CD8-positive, alpha-beta memory T cell (primary cell): ENCODE measurements at places on chromosomes 6 and 20. TPM values are rescaled to one million over a fixed set of nuclear protein-coding genes. Genes with fewer than 3 reads are reported as not detected.

GRCh38 chr6:80457439-80457933, 351.0 kb downstream of the BCKDHB start:
- DNase-seq: no peak

- no peak for DNase-seq
Measured at GRCh38 chr20:61169874-61170273, 82.2 kb upstream of the CDH4 start.

- no peak for DNase-seq
Measured at GRCh38 chr6:165231581-165232561, 77.5 kb downstream of the C6orf118 start.

- DNase-seq: no peak
Measured at GRCh38 chr6:108174371-108175175, 8.8 kb downstream of the NR2E1 start.

- no peak for DNase-seq
Measured at GRCh38 chr20:1711826-1712601, 54.4 kb upstream of the SIRPG start.

- no peak for DNase-seq
Measured at GRCh38 chr6:149268768-149269167, 48.7 kb upstream of the TAB2 start.

- DNase-seq: no peak
Measured at GRCh38 chr20:12531626-12532025, 477.1 kb upstream of the SPTLC3 start.

The RBM12 gene
- 110 TPM for total RNA-seq

- DNase-seq: no peak
Measured at GRCh38 chr6:46079061-46079460, 50.7 kb upstream of the ENPP4 start.

DNA sequence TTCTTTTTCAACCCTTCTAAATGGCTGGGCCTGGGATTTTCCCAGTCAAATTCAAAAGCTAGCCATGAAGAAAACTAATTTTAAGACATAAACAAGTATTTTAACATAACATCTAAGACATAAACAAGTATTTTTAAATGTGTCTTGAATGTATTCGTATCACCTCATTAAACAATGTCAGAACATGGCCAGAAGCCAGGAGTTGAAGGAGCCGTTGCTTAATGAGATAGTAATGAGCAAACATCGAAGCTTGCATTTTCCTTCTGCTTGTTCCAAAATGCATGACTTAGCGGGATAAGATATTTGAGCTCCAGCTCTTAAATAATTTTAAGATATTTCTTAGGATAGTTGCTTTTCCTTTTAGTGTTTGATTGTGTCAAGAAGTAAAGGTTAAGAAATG, 4.2 kb upstream of the RNF182 start:
- no peak for DNase-seq

DNA sequence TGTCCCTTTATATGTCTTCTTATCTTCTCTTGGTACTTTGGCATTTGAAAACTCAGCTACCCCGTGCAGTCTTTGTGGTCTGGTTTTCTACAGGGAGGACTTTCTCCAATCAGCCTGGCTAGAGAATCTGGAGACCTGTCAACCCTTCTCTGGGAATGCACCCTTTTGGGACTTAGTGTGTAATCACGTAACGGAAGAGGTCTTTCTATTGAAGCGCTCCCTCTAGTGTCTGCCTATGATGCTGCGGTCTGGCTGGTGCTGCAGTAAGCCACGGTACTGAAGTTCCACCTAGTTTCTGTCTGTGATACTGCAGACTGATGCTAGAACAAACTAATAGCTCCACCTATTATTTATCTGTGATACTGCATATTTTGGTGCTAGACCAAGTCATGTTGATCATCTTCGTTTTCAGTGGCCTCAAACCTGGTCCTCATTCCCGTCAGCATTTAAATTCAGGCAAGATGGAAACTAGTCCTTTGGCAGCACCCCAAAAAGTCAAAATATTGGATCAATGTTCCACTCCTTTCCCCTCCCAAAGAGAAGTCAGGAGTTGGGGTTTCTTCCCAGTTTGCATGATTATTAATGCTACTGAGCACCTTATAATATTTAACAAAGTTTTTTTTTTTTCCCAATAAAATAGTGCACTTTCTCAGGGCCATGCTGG, 12.5 kb upstream of the SIRPB2 start:
- peak; percentile 69 for DNase-seq

The RGL2 gene
- 22.9 TPM for total RNA-seq

GRCh38 chr6:166760288-166760687, 133.2 kb upstream of the RPS6KA2 start:
- no peak for DNase-seq

DNA sequence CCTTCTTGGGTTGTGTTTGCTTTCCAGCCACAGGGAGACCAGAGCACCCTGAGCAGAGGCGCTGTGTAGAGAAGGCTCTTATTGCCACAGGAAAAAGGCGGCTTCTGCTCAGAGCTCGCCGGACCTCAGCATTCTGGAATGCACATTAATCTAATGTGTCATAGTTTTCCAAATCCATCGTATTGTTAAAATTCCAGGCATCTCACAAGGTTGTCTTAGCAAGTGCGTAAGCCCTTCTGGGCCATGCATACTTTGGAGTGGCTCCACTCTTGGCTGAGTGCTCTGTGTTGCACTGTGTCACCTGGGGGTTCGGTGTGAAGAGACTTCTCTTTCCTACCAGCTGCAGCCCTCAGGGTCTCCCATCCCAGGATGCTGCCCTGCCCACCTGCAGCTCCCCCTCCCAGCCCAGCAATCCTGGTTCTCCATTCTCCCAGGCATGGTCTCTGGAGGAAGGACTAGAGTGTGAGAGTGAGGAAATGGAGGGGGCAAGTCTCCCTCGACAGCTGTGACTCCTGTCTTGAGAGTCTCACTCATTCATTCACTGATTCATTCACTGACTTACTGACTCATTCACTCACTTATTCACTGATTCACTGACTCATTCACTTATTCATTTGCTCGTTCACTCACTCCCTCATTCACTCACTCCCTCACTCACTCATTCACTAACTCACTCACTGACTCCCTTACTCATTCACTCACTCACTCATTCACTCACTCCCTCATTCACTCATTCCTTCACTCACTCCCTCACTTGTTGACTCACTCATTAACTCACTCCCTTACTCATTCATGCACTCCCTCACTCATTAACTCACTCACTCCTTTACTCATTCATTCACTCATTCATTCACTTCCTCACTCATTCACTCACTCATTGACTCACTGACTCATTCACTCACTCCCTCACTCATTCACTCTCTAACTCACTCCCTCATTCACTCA, 83.7 kb upstream of the MPC1 start:
- DNase-seq: no peak

DNA sequence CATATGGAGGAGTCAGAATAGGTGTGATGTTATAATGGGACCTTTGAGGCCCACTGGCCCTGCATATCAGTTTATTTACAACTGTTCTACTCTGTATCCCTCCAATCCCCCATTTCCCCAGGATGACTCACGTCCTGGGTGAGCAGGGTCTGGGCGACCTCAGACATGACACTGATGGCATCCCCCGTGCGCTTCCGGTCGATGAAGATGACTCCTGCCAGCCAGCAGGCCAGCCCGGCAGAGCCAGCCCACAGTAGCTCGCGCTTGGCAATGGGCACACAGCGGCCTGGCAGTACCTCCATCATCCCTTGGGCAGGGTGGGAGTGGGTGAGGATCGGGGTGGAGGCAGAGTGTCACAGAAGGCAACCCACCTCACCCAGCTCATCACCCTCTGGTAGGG, 5.6 kb downstream of the AGPAT1 start:
- no peak for DNase-seq

The PNLDC1 gene
- total RNA-seq: 0.39 TPM

DNA sequence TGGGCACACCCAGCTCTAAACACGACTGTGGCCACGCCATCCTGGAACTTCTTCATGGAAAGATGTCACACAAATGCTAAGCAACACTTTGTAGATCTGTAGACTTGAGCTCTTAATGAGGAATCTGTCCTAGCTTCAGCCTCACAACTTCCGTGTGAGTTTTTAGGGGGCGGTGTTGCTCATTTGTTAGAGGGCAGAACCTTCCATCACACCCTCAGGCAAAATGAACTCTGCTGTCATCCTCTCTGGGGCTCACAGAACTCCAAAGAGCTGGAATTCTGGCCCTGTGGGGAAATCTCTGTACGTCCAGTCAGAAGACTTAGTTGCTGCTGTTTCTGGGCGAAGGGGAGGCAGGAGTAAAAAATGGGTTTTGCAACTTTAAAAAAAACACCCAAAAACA, 49.8 kb downstream of the NRN1 start:
- DNase-seq: no peak
